Activated CD8-positive, alpha-beta T cell treated with anti-CD3 and anti-CD28 coated beads, Interleukin-2, amount 10 ng/mL, durations not matched to agents 7 days and 5 days (primary cell): ENCODE measurements at places on chromosomes 5 and 9. TPM values are rescaled to one million over a fixed set of nuclear protein-coding genes. Genes with fewer than 3 reads are reported as not detected.

C9orf72 gene
- 7.5 TPM for total RNA-seq

SH3TC2 gene
- not detected for total RNA-seq

SVEP1 gene
- total RNA-seq, result not detected

INSYN2B gene
- total RNA-seq, result not detected

CCDC180 gene
- total RNA-seq, result 3.6 TPM

SLC6A3 gene
- total RNA-seq, result not detected

OLFML2A gene
- not detected for total RNA-seq

SMIM23 gene
- not detected for total RNA-seq

GRCh38 chr9:129416821-129417539 is 203.9 kb downstream of the C9orf50 start:
- no peak for DNase-seq

DNA sequence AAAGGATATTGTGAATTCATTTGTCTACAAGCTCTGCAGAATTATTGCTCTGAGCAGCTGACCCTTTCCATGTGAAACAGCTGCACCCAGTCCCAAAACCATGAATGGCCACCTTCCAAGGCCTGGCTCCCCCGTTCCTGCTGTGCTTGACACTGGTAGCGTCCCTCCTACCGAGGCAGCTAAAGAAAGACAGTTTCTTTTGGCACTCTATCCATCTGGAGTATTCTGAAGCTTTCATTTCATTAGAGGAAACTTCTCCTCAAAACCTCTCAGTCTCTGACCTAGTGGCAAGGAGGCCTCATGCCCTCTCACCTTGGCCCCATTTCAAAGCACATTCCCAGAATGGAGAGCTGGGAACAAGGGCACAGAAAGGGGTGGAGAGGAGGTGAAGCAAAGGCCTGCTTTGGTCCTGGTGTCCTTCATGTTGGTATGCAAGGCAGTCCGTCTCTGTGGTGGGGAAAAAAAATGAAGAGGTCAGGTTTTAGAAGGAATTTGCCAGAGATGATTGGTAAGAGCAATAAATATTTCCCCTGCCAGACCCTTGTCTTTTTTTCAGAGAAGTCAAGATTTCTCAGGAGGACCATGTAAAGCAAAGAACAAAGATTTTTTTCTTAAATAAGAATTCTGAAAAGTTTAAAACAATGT is 232.0 kb downstream of the RFK start:
- no peak for DNase-seq

- DNase-seq, result no peak
Observed at GRCh38 chr9:93823245-93824072, 131.7 kb downstream of the BARX1 start.

DNA sequence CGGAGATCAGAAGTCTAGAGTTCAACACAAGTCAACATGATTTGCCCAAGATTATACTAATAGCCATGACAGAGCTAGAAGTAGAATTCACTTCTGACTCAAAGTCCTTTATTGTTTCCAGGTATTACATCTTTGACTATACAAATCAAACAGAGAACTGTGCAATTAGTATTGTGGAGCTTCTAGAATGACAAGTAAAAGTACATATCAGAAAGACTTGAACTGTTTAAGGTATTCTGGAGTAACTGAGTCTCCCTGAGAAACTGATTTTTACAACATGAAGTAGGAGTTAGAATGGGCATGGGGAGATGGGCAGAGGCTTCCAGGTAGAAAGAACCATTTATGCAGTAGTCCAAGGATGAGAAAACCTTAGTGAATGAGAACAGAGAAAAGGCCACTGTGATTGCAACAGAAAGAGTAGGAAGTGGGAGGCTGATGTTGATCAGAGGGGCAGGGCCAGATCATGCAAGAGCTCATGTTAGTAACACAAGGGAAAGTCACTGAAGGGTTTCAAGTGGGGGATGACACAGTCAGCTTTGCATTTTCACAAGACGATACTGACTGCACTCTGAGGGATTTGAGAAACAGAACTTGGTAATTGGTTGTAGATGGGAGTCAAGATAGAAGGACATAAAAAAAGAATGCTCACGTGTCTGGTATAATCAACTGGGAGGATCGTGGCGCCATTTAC is 280.7 kb downstream of the RFX3 start:
- no peak for DNase-seq

DNA sequence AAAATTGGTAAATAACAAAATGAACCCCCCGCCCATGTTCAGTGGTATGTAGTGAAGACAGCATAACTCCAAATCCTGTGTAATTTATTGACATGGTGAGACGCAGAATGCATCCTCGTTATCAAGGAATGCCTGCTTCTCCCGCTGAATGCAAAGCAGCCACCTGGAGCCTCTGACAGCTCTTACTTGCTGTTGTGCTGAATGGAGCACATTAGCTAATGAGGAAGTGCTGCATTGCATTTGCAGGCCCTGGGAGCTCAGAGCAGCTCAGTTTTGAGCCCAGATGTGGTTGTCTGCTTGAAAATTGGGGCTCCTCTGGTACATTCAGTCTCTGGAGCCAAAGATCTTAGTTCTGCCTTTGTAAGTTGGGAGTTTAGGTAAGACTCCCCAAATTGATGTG is 28.9 kb downstream of the PLAC8L1 start:
- no peak for DNase-seq

GRCh38 chr5:166031926-166032325 is 2259.5 kb upstream of the WWC1 start:
- no peak for DNase-seq

DNA sequence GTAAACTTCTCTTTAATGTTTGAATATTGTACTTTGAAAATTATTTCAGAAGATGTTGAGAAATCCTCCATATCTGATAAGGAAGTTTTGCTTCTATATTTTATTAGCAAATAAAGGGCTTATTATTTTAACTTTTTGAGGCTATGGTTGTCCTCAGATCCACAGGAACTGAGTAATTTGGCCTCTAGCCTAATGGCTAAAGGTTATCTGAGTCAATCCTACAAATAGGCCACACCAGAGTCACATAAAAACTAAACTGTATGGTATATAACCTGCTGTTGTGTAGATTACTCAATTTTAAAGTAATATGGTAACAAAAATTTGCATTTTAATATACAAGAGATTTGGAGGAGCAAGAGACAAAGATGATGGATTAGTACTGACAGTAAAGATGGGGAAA is 549.2 kb upstream of the GRAMD2B start:
- DNase-seq, result no peak

GRCh38 chr5:5140479-5141338 is 579 bp downstream of the ADAMTS16 start:
- DNase-seq, result no peak

DNA sequence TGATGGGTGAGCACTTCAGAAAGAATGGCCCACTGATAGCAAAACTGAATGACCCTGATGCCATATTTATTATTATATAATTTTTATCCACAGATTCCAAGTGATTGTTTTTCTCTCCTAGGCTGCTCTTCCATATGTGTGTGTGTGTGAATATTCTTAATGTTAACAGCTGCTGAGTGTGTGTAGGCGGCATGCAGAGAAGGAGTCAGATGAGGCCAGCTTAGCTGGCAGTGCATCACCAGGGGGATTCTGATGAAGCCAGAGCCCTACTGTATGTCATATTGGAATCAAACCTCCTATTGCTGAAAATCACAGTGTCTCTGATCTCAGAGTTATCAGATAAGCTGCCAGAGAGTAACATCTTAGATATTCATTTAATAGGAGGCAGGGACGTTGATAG is 177.1 kb downstream of the DMAC1 start:
- no peak for DNase-seq

DNA sequence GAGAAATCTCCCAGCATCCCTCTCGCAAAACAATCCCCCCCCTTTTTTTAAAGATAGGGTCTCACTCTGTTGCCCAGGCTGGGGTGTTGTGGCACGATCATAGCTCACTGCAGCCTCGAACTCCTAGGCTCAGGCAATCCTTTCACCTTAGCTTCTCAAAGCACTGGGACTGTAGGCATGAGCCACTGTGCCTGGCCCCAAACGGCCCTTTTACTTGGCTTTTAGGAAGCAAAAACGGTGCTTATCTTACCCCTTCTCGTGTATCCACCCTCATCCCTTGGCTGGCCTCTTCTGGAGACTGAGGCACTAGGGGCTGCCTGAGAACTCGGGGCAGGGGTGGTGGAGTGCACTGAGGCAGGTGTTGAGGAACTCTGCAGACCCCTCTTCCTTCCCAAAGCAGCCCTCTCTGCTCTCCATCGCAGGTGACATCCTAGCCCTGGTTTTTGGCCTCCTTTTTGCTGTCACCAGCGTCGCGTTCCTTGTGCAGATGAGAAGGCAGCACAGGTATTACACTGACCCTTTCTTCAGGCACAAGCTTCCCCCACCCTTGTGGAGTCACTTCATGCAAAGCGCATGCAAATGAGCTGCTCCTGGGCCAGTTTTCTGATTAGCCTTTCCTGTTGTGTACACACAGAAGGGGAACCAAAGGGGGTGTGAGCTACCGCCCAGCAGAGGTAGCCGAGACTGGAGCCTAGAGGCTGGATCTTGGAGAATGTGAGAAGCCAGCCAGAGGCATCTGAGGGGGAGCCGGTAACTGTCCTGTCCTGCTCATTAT is 6.8 kb downstream of the CA9 start:
- no peak for DNase-seq

- DNase-seq, result no peak
Observed at GRCh38 chr5:81517462-81517861, 123.5 kb upstream of the ACOT12 start.

- no peak for DNase-seq
Observed at GRCh38 chr9:21454149-21454548, 13.9 kb downstream of the IFNA1 start.

GRCh38 chr9:125540497-125540896 is 166.5 kb downstream of the MAPKAP1 start:
- no peak for DNase-seq

DNA sequence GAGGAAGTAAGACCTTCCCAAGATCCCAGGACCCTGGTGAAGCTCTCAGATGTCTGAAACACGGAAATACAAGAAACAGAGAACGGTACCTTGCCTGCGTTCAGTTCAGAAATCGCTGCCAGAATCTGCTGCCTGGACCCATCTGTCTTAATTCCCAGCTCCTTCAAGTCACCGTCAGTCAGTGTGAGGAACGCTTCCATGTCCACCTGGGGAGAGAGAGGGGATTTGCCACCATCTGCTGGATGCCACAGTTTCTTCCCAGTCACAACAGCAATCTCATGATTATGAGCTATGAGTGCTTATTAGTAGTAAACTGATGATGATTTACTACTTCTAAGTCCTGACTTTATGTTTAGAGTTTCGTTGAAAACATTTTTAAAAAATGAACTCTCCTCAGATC is 36.7 kb upstream of the GABBR2 start:
- DNase-seq, result no peak

GRCh38 chr5:85990998-85991397 is 626.7 kb upstream of the COX7C start:
- no peak for DNase-seq

DNA sequence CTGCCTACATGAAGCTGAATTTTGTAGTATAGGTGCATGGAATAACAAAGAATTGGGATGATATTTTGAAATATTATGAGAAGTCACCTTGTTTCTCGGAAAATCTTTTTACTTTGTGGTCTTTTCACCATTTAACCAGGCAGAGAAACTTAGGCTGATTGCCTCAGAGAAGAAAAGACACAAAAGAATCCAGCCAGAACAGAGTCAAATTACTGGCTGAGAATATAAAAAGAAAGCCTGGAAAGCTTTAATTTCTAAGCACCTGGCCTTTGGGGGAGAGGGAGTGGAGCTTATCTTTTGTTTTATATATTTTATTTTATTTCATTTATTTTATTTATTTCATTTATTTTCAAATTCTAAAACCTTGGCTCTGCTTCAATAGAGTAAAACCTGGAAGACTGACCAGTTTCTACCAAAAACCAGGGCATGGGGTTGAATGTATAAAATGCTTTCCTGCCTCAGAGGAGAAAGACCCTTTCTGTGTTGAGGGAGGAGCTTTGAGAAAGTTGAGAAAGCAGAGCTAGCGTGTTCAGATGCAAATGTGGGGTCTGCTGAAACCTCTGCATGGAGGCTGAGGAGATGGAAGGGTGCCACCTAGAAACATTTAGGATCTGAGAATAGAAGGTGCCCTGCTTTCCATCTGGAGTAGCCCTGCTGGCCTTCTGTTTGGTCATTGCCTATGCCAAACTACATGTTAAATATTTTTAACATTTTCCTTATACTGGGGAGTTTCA is 81.6 kb downstream of the NREP start:
- DNase-seq, result no peak

GRCh38 chr5:156121234-156121633 is 205.7 kb upstream of the SGCD start:
- DNase-seq, result no peak

DNA sequence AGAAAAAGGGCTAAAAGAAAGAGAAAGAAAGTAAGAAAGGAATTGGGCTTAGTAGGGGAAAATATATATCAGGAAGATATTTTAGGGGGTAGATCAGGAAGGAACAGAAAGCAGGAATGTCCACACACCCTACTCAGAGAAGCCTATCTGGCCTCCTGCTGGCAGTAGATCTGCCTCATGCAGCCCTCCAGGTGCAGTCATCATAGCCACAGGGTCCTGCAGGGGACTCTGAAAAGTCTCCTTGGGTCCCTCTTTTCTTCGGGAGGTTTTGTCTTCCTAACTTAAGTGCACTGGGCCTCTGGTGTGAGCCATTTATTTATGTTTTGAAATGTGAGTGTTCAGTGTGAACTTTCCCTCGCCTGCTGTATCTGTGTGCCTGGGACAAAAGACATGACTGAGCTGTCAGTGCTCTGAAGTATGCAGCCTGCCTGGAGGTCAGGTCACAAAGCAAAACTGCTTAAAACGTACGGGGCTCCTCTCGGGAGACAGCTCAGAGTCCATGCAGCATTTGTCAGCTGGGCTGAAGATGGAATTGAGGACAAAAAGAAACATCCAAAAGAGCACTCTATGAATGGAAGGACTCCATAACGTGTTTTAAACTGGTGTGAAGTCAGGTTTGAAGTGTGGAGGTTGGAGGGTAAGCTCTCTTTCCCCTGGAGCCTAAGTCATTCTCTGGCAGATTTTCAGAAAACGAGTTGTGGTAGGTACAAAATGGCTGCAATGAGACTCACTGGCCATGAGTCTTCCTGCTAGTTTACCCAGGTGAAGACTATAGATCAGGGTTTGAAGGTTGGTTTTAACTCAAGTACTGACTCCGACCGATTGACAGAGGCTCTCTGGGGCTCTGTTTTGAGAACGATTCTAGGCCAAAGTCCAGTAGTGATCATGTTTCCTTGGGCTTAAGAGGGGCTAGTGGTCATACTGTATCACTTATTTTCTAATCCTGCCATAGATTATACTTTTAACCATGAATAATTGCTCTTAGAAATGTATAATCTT is 151.8 kb upstream of the GDNF start:
- DNase-seq, result no peak

DNA sequence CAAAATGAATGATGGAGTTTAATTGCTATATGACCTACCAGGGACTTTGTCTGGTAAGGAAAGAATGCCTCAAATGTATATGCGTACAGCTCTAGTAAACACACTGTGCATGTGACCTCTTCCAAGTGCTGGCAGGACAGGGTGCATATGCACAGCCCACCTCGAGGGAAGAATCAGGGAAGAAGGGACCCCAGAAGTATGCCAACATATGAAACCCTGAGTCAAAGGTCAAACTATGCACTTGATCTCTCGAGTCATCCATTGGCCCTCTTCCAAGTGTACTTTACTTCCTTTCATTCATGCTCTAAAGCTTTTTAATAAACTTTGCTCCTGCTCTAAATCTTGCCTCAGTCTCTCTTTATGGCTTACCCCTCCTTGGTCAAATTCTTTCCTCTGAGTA is 804.6 kb upstream of the COX7C start:
- DNase-seq, result no peak
